ENCODE measurements at places on chromosomes 2 and 18.
A peak's percentile ranks its signal among the peaks of the same experiment; 100 is the strongest.

DNA sequence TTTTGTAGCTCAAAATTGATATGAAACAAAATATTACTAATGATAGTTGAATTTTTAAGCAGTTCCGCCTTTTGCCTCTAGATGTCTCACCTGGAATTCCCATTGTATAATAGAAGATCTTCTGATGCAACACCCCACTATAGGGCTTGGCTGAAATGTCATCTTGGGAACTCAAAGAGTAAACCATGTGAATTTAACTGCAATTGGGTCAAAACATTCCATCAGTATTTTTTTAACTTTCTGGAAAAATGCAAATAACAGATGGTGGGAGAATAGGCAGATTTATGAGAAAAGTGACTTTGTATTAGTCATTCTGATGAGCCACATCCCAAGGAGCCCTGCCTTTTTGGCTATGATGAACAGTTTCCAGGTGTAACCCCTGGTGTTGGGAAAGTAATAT is 489.9 kb downstream of the NYAP2 start:
- DNase-seq, result no peak

DNA sequence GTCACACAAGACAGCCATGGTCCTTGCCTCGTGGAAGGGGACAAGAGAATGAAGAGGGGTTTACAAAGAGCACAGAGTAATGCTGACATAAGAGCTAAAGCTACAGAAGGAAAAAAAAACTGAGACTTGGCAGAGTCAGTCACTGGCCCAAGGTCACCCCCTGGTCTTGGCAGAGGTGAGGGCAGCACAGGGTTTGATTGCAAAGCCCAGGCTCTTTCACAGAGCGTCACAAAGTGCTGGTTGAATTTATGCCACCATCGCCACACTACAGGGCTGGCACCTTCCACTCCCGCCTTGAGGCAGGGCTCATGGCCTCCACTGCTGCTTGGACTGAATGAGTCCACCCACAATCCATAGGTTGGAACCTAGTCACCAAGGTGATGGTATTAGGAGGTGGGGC is 190.2 kb downstream of the INHBB start:
- no peak for DNase-seq

GRCh38 chr2:6410313-6410712 is 455.4 kb downstream of the CMPK2 start:
- DNase-seq, result no peak

DNA sequence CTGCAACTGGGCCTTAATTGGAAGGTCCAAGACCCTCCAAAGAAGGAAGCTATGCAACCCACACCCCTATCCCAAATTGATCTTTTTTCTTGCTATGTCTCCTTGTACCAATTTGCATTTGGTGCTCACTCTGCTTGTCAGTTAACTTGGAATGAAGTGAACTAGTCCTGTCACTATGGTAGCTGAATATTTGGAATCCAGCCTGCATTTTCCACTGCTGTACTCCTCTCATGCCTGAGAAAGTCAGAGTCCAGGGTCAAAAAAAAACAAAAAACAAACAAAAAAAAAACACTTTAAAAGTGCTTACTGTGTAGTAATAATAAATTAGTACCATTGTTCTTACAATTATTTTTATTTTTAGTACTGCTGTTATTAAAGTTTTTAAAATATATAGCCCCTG is 462.8 kb upstream of the SLC8A1 start:
- no peak for DNase-seq

- no peak for DNase-seq
These were observed 115.3 kb downstream of the BCL2L11 start for GRCh38 chr2:111236025-111236424.

- no peak for DNase-seq
These were observed 38.5 kb upstream of the ZNF396 start for GRCh38 chr18:35415511-35416073.

DNA sequence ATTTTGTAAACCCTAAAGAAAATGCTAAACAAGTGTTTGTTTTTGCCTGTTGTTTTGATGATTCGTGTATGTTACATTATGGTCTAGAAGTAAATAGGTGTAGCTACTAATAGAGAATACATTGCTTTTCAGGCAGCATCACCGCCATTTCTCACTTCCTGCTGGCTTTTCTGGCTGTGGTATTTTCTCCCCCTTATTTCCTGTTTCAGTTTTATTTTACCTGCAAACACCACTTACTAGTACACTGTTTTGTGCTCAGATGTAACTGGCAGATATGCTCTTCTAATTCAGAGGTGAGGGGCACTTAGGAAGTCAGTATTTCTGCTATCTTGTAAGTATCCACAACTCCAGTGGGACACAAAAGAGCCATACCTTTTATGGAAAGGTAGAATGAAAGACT is 38.1 kb upstream of the SLC3A1 start:
- DNase-seq, result peak; percentile 83

DNA sequence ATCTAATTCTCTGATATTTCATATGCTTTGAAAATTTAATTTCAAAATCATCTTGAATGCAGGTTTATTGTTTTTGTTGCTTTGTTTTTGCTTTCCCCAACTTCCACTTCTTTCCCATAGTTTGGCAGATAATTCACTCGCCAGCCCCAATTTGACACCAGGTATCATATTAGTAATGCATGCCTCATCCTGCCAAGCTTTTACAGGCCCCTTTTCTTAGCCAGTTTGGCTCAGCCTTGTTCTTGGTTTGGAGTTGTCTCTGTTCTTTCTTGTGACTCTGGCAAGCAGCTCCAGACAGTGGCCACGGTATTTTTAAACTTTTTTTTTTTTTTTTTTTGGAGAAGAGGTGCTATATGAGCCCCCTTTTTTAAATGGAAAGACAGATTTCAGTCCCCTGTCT is 65.3 kb downstream of the PMS1 start:
- no peak for DNase-seq

GRCh38 chr2:210315015-210315788 is at the start of gene MYL1:
MYL1 (minus strand) TSS chr2:210315174; CDS start chr2:210315042, 132 bp downstream.
- DNase-seq, result no peak

DNA sequence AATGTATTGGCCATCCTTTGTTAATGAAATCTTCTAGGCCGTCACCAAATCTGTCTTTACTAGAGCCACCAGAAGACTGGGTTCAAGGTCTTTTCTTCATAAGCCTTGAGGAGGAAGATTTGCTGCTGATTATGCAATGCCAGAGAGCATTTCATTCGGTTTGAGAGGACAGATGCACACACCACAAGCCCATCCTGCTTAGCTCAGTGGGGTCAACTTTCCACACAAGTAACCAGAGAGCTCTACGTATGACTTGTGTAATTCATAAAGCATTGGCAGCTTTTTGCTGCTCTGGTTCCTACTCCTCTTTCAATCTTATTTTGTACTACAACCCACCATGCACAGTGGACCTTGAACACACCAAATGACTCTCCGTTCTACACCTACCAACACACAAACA is 106.9 kb downstream of the OSR1 start:
- DNase-seq, result no peak

- DNase-seq, result no peak
These were observed 72.6 kb downstream of the AOX1 start for GRCh38 chr2:200658278-200658864.

DNA sequence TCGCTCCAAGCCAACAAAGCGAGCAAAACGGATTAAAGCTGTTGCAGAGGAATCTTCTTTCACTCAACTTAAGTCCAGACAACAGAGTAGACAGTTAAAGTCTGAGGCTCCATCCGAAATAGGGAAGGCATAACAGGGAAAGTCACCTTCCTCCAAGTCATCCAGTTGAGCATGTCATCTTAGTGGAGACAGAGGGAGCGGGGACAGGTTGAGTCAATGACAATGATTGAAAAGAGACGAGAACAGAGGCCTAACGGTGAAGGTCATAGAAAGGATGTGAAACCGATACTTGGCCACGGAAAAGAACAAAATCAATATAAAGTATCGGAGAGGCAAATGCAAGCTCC is 455 bp downstream of the C18orf32 start:
- no peak for DNase-seq

GRCh38 chr18:11034884-11035283 is 114.5 kb downstream of the PIEZO2 start:
- no peak for DNase-seq

DNA sequence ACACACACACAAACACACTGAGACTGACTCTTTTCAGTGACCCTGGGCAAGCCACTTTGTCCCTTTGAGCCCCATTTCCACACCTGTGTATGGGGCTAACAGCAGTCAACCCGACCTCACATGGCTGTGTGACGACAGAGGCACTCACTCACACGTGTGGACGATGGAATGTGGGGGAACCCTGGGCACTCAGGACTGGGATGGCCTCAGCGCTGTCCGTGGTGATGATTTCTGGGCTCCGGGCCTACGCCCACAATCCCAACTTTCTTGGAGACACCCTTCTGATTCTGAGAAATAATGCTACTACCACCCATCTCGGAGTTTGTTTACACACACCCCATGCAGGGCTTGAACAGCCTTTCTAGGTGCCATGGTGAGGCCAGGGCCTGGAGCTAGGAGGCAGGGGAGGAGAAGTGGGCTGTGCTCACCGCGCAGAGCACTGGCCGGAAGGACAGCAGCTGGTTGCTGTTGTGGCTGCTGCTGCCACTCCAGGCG is 1.5 kb downstream of the CRYBA2 start:
- DNase-seq, result no peak

- DNase-seq, result no peak
These were observed 146.6 kb downstream of the RDH14 start for GRCh38 chr2:18413676-18414396.

GRCh38 chr2:98757904-98758421 is 27.0 kb upstream of the MGAT4A start:
- peak; percentile 54 for DNase-seq

DNA sequence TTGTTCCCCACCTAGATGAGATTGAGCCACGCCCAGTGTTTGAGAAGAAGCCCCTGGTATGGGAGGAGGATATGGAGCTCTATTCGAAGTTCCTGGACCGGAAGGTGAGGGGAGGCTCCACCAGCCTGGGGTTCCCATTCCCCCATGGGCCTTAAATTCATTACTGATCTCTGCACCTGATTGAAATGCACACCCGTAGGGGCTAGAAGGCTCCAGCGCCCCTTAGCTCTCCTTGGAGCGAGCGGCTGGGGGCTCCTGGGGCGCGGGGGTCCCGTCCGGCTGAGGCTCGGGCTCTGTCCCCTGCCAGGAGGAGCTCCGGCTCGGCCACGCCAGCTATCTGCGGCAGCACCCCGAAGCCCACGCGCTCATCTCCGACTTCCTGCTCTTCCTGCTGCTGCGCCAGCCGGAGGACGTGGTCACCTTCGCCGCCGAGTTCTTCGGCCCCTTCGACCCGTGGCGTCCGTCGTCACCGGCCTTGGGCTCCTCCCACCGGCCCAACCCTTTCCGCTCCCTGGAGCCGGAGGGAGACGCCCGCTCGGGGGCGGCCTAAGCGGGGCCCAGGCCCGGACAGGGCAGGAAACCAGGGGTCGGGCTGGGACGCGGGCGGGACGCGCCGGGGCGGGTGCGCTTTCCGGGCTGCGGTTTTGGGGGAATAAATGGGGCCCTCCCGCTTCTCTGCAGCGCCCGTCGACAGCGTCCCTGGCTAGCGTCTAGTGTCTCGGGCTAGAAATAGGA is 10.9 kb downstream of the CATIP start:
- DNase-seq, result peak; percentile 61

DNA sequence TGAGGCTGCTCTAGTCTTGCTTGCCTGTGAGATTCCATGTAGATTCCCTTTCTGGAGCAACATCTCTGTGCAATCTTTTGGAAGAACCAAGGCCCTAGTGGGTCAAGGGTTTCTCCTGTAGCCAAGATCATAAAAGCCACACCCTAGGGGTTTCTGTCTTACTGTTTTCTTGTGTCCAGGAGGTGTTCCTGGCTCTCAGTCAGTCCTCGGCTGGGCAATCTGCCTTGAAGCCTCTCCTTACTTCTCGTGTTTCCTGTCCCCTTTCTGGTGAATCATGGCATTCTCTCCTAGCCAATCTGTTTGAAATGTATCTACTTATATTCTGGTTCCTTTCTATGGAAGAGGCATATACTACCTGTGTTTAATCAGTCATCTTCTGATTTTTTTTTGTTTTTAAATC is 484.8 kb upstream of the UBE2E3 start:
- no peak for DNase-seq

DNA sequence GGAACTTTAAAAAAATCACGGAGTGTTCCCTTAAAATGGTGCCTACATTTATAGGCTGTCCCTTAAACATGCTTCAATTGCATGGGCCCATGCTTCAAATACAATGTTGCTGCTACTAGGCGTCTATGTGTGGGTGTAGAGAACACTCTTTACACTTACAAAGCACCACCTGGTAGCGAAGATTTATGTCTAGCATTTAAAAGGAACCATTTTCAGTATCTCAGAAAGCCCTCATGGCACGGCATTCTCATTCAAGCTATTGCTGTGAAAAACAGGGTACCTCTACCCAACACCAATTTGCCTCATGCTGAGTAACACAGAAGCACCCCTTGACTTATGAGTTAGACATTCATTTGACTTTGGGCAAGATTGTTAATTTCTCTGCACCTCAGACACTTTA is 112.9 kb upstream of the CNTNAP5 start:
- DNase-seq, result no peak

Data from CD4-positive, CD25-positive, alpha-beta regulatory T cell (primary cell).